ENCODE measurements at places on chromosomes 7 and 10.

DNA sequence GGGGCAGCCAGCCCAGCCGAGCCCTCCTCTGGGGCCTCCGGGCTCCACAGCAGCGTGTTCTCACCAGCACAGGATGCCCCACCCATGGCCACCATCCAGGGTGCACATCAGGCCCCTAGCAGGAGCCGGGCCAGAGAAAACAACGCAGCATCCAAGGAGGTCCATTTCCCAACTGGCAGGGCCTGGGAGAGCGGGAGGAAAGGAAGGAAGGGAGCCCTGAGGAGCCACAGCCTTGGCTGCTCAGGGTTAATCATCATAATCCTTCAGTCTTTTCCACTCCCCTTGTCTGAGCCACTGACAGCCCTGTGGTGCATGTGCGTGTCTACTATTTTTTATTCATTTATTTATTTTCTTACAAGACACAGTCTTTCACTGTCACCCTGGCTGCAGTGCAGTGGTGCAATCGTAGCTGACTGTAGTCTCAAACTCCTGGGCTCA, 3.6 kb downstream of the PLAC9 start:
- no peak for DNase-seq

DNA sequence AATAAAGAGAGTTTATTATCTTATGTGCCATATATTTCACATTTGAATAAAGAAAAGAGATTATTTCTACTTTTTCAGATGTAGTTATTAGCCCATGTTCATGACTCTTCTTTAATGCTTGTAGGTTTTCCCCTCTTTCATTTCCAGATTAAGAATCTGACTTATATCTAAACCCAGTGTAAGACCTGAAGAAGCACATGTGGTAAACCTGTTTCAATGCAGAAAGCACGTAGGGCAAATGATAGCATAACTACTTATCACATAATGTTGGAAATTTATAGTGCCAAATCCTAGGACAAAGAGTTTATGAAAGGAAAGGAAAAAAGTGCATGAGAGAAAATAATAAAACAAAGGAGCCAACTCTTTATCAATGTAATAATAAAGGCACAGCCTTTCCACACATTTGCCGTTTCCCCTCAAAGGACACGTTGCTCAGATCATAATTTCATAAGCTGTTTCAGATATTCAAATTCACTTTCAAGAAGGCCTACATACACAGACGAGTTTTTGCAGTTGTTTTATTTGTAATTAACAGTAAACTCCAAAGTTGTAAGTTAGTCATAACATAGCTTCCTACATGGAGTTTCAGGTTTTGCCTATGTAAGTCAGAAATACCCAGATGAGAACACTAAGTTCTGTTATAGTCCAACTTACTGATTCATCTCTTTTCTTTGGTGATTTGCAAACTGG, 88.8 kb upstream of the MDFIC start:
- DNase-seq, result no peak

DNA sequence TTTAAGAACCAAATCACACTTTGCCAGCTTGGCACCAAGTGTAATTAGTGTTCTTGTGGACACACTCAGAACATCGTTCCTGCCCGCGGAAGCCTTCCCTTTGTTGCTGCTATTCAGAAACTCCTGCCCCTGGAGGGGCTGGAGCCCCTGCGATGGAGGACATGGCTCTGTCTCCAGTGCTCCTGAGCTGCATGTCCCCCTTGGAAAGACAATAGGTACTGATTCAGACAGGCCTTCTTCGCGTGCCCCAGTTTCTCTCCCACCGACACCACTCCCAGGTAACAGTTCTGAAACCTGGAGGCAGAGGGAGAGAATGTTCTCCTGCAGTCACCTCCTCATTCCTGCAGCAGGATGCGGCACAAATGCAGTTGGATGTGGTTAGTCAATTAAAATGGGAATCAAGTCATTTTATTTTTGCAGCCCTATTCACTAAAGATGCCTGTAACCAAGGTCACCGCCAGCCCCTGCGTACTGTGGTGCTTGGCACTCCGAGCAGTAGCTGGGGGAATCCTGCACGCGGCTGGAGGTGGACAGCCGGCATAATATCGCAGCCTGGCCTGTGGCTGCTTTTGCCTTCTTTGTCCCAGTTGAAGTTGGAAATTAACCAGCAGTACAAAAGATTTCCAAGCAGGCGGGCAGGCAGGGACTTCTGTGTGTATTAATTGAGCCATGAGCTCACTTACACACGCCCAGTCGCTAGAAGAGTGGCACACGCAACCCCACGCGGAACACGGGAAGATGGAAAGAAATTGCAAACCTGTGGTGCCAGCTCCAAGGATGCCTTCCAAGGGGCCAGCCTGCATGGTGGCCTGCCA, 205.7 kb downstream of the EBF3 start:
- DNase-seq, result no peak

DNA sequence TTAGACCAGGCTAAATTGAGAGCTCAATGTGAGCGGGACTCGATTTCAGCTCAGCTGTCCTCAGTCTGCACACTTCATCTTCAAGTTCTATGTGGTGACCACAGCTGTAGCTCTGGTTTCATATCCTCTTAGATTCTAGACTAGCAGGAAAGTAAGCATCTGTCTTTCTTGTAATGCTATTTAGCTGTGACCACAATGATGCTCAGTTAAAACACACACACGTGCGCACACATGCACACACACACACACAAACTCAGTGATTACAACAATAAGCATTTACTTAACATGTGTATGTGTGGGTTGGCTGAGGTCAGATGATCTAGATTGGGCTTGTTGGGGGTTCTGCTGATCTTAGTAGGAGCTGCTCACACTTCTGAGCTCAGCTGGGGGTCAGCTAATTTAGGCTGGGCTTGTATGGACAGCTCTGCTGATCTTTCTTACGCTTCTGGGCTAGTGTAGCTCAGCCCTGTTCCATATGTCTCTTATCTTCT, 82.5 kb downstream of the ZNF365 start:
- DNase-seq, result peak; percentile 30

GRCh38 chr7:5248201-5248885, 34.4 kb upstream of the SLC29A4 start:
- DNase-seq, result no peak

GRCh38 chr10:129259128-129259815, 207.8 kb upstream of the MGMT start:
- no peak for DNase-seq

GRCh38 chr10:15684768-15685167, 35.0 kb downstream of the ITGA8 start:
- no peak for DNase-seq

- DNase-seq, result no peak
These were observed 36.6 kb downstream of the TMEM229A start for GRCh38 chr7:123996327-123996625.

GRCh38 chr10:103626178-103626577, 132.7 kb downstream of the NEURL1 start:
- no peak for DNase-seq
